ENCODE measurements at places on chromosomes 6 and 20.

GRCh38 chr20:21832442-21833385 is 127.2 kb downstream of the PAX1 start:
- DNase-seq = no peak

DNA sequence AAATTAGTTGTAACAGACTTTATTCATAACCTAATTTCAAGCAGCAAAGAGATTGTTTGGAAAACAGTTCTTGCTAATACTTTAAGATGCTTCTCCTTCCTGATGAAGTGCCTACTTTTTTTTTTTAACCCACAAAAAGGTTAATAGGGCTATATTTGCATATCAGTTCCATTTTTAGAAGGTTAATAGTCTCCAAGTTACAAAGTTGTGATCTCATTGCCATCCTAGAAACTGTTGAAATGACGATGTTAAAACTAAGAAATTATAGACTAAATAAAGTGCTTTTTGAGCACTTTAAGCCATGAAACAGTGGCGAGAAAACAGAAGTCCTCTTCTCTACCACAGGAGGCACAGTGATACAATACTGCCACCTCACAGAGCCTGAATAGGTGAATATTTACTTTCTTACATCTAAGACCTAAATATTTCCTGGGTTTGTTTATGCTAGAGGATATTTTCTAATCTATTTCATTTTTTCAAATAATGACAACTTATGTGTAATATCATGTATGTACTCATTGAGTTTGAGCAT is 5.3 kb downstream of the RNF144B start:
- DNase-seq = no peak

DNA sequence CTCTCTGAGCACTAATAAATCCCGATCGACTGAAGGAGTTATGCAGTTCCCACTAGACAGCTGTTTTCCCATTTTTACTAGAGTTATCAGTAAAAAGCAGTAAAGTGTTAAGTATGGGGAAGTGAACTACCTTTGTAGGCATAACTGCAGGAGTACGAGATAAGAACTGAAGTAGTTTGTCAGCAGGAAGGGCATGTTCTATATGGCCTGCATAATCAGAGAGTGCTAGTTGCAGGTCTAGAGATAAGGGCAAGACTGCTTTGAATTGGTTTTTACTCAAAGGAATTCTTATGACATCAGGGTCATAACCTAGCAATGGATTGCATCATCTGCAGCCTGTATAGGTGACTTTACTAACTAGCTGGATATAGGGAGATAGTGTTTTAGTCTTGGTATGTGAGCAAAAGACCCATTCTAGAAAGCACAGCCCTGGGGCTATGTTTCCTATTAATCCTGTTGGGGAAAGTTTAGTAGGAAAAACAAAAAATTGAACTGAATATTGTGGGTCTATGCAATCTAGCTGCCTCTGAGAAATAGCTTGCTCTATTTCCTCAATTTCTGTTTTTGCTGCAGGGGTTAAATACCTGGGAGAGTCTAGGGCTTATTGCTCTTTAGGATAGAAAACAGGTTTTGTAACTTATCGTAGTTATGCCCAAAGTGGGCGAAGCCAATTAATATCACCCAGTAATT is 22.6 kb upstream of the CRISP1 start:
- no peak for DNase-seq

GRCh38 chr20:7971536-7972280 is 31.4 kb upstream of the HAO1 start:
- no peak for DNase-seq

DNA sequence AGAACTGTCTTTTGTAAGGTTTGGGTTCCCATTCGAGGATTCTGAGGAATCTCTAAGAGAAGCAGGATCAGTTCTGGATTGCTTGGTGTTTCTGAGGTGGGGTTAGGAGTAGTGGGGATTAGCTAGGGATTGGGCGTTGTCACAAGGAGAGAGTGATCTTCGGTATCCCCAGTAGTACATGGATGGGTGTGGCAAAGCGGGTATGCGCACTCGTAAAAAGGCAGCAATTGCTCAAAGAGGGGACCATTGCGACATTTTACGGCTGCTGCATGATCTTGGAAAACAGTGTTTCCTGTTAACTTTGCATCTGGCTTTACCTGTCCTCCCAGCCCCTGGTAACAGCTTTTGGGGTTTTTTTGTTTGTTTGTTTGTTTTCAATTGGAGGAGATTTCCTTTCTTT is 9.7 kb upstream of the ZSCAN9 start:
- DNase-seq = no peak

Data from AG08396 (cell line).